ENCODE measurements at places on chromosomes 3 and 15.

DNA sequence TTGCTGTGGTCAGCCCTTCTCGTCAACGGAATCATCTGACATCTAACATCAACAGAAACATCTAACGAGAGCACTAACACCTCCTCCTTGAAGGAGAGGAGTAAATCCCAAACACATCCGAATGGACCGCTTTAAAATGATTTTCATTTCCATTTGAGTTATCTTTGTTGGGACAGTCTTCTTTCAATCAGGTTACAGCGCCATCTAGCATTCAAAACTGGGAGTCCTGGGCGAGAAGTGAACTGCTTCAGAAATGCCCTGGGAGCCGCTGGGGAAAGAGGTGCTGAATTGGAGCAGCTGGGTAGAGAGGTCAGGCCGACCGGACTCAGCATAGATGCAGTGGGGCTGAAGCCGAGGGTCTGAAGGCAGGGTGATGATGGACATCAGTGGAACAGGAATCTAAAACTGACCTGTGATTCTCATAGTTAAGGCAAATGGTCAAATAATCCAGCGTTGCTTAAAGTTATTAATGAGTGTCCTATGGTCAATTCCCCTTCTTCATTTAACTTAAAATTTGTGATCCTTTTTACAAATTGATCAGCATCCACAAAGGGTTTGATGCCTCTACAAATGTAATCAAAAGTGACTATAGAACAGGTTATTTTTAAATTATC lies 170.0 kb upstream of the NDN start:
- DNase-seq: no peak

DNA sequence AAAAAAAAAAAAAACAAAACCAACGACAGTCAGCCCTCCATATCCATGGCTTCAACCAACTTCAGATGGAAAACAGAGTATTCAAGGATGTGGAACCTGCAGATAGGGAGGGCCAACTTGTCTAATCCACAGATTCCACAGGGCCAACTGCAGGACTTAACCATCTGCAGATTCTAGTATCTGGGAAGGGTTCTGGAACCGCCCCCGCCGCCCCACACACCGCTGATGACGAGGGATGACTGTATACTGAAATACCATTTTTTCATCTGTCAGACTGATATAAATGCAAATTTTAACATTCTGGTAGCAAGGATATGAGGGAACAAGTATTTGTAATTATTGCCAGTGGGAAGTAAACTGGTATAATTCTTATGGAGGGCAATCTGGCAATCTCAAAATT lies 29.5 kb downstream of the ADPGK start:
- DNase-seq: no peak

DNA sequence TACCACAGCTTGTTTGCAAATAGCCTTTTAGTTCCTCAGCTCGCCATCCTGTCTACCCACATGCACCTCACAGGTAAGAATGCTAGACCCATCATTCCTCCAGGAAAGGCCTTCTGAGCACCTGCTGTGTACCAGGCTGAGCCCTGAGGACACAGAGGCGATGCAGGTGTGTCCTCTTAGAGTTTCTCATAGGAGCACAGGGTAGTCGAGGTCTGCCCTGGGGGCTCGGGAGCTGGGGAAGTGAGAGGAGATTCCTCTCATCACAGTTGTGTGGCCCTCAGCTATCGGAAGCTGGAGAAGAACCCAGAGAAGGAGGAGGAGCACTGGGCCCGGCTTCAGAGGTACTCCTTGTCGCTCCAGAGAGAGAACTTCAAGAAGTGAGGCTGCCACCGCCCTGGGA lies 8.0 kb downstream of the MESP1 start:
- no peak for DNase-seq

DNA sequence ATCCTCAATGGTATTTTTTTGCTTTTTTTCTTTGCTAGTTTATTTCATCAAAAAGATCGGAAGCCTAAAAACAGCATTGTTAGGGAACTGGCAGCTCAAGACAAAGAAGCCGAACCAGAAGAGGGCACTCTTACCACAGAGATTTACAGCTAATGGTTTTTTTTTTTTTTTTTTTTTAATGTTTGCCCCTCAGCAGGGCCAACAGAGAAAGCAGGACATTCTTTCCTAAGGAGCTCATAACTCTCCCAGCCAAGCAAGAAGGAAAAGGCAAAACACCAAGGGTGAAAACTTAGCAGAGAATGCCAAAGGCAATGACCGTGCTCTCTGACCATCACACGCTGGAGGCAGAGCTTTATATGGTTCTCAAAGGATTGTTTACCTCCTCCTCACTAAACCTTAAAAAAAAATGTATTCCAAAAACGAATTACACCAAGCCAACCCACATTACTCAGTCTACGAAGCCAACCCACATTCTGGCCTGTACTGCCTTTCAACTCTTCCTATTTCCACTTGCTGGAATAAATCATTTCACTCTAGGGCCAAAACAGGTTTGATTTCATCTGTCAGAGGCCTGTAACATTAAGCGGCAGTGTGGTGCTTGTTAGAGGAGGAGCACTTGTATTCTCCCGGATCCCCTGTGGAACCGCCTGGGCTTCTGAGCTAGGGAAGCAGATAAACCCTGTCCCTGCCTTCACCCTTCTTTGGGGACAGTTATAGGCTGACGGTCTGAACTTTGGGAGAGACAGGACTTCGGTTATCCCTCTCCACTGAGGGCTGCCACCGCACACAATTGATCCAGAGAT lies 35.6 kb upstream of the GYG1 start:
- DNase-seq: no peak

DNA sequence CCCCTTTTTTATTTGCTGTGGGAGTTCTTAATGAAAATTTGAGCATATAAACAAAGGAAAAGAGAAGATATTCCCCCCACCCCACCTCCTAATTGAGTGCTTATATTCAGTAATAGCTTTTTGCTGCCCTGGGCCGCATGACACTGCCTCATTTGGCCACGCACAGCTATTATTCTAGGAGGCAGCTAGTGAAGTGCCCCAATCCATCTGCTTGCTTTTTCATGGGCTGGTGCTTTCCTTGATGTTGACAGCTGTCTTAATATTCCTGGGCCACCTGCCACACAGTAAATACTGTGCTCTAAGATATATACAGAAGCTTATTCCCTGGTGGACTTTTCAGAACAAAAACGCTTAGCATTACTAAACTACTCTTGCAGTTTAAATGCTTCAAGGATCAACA lies 3.8 kb upstream of the CRYBG3 start:
- DNase-seq: no peak

DNA sequence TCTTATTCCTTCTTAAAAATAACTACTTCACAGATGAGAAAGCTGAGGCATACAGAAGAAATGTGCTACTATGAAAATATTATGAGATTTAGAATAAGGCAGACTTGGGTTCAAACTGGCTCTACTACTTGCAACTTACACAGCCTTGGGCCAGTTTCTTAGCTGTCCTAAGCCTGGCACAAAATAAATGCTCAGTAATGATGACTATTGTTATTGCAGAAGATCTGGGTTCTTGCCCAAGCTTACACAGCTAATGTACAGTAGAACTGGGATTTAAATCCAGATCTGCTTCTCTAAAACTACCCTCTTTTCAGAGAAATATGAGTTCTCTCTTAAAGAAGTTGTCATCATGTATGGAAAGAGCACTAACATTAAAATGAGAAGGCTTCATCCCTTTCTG lies 228.2 kb upstream of the TPRG1 start:
- no peak for DNase-seq

DNA sequence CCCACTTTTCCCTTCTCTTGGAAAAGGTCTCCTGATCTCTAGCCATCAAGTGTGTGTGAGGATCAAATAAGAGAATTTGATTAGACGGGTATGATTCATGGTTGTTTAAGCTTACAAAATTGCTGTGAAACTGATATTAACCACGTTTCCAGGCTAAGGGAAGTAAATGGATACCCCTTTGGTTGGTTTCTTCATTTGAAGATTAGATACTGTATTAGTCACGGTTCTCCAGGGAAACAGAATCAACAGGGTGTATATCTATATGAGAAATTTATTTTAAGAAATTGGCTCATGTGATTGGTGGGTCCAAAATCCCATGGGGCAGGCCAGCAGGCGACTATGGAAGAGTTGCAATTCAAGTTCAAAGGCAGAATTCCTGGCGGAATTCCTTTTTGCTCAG lies 112.7 kb upstream of the SELENOK start:
- no peak for DNase-seq

- no peak for DNase-seq
Observed at GRCh38 chr3:62178739-62179600, 194.4 kb downstream of the FEZF2 start.

DNA sequence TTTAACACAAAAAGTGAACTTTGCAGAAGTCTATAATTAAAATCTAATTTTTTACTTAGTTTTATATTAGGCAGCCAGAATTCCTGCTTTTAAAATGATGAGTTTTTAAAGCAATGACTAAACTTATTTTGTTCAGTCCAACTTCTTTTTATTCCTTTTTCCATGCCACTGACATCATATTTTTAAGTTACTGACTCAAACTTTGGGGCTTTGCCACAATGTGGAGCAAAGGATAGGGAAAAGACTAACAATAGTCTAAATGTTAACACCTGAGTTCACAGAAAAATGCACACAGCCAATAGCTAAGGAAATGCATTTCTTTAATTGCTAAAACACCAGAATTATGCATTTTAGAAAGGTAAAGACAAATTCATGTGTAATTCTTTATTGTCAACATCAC lies 647.6 kb upstream of the DPPA4 start:
- DNase-seq: no peak

- no peak for DNase-seq
Observed at GRCh38 chr3:44827196-44827595, 34.5 kb upstream of the TMEM42 start.

DNA sequence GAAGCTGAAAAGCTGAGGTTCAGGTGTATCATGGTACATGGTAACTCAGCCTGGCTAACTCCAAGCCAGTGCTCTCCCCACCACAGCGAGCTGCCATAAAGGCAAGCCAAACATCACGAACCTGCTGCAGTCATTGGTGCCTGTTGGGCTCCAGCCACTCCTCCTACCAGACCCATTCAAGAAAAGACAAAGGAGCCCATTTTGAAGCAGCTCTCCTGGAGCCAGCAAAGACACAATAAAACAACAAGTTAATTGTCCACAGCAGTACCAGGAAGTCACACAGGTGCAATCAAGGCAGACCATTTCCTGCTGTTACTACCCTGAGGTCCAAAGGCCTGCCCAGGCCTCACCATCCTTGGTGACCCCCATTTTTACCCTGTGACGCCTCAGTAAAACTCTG lies 77.6 kb downstream of the DAPK2 start:
- DNase-seq: no peak

- DNase-seq: no peak
Observed at GRCh38 chr15:31925541-31925940, 104.8 kb upstream of the CHRNA7 start.

- DNase-seq: no peak
Observed at GRCh38 chr3:159001711-159002110, 199.9 kb downstream of the MFSD1 start.

GRCh38 chr3:102646557-102646956 lies 211.7 kb downstream of the ZPLD1 start:
- no peak for DNase-seq

- DNase-seq: no peak
Observed at GRCh38 chr15:97706059-97706458, 254.4 kb upstream of the ARRDC4 start.

Data from activated CD8-positive, alpha-beta memory T cell treated with anti-CD3 and anti-CD28 coated beads, Interleukin-2, amount 50 U/mL, for 4 hours (primary cell).